Stimulated activated CD4-positive, alpha-beta T cell treated with anti-CD3 and anti-CD28 coated beads, Interleukin-2, amount 100 ng/mL, for 48 hours (primary cell): ENCODE measurements at places on chromosomes 6 and 20.

DNA sequence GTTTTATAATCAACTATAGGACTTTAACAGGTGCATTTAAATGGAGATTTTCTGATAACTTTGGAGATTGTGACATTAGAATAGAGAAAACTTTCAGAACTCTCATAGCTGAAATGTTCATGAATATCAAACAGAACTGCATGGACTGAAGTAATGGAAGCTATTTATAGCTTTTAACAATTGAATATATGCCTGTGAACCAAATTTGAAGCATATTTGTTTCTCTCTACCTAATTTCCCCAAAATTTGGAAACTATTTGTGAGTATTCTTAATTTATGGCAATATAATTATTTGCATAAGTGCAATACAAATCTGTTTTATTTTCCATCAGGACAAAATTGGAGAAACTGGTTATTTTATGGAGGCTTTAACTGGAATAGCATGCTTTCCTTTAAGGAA lies 96.6 kb downstream of the PLG start:
- no peak for DNase-seq

DNA sequence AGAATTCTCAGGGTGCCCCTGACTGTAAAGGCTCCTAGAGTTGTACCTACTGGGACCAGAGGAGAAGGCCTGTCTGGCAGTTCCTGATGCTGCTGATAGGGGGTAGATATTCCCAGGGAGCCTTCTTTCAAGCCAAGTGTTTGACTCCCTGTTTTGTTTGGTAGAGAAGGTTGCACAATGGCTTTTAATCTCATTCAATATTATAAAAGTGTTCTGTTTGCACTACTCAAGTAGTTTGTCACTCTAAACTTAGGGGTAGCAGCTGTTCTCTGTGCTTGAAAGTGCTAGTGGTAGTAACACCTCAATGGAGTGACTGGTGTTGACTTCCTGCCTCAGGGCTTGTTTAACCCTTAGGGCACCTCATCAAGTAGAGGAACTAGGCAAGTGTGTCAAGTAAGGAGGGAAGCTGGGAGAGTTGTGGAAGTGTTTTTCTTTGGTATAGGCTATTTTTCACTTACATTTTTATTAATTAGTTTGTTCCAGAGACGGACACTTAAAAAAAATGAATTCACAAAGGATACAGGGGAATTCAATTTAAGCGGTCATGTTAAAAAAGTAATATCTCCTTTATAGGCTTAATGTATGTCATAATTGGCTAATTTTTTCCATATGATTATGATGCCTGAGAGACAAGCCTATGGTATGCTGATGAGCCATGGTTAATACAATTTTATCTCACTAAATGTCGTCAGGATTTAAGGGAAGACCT lies 38.1 kb downstream of the BICRAL start:
- no peak for DNase-seq

- DNase-seq = no peak
These were observed 28.6 kb downstream of the ORC3 start for GRCh38 chr6:87618531-87618930.

DNA sequence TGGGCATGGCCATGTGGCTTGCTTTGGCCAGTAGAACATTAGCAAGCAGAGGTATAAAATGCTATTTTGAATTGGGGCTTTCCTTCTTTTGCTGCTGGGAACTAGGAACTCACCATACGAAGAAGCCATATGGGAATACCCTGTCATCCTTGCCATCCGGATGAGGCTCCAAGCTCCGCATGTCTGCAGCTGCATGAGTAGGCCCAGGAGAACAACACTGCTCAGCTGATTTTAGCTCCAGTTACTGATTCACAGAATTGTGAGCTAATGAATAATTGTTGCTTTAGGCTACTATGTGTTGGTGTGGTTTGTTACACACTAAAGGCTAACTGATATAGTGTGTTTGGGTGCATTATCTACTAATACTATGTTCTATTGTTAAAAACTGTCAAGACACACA lies 2.7 kb upstream of the PLCB4 start:
- no peak for DNase-seq

DNA sequence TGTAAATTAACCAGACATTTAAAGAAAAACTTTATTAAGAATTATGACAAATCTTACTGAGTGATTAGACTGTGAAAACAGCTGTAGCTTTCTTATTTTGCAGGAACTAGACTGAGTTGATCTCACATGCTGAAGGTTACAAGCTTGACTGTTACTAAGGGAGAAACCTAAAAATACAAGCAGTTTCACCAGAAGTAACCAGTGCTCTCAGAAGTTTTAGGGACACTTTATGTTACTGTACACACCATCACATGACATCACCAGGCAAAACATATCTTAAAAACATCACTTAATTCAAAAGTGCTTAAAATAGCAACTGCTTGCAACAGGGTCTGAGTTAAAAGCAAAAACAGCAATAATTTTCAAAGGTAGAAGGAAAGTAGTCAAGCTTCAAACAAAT lies 5.4 kb downstream of the FBXO30 start:
- DNase-seq = no peak

GRCh38 chr6:45592991-45593390 lies 215.3 kb upstream of the SUPT3H start:
- DNase-seq = no peak

DNA sequence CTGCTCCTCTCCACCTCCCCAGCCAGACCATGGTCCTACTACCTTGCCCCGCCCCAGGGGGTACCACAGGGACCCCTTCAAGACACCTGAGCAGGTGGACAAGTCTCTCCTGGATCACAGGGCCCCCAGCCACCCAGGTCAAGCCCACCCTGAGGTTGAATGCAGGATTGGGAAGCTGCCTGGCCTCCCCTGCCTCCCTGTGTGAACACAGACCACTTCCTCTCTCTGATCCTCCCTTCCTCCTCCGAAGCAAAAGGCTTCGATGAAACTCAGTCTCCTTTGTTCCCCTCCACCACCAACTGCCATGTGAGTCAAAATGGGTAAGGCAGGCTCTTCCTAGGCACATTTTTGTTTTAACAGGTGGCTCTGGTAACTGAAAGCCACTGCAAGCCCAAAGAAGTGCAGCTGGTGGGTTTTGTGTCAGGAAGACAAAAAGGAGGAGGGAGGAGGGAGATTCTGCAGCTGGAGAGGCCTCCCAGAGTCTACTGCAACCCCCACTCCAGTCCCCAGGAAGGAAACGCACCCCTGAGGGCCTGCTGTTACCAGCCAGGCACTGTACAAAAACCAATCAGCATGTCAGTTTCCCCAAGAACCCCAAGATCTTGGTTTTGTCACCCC lies 5.4 kb downstream of the ADA start:
- no peak for DNase-seq

DNA sequence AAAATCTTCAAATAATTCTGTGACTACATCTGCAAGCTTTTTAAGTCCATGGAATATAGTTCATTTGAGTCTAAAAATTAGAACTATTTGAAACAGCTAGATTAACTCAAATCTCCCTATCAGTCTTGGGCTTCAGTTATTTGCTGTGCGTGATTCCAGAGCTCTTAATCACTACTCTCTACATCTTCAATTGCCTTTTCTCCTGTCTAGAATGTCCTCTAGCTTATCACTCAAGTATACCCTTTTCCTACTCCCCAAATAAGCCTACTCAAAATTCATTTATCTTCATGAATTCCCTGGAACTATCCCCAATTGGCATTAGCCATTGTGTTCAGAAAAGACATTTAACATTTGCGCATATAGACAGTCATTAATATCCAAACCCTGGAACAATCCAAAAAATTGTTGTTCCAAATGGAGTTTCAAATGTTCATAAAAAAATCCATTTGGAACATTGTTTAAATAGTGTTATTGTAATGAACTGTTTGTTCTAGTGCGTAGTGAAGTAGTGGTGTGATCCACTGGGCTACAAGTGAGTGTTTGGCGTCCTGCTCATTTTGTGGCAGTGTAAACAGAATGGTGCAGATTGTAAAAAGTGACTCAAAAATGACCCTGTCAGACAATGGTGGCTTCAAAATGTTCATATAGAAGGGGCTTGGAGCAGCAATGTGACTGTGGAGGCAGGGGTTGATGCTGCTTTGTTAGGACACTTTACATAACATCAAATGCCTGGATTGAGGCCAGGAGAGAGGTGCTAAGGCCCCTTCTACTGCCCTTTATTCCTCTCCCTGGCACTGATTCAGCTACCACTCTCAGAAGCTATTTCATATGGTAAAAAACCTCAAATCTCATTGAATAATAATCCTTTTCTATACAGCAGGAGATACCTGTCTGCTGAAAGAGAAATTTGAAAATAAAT lies 122.3 kb downstream of the KIF6 start:
- no peak for DNase-seq

- DNase-seq = peak; percentile 50
These were observed 1.2 kb downstream of the MTCH1 start for GRCh38 chr6:36984581-36985416.

GRCh38 chr6:49499126-49499525 lies 597 bp upstream of the GLYATL3 start:
- DNase-seq = no peak

GRCh38 chr6:112912416-112913101 lies 565.4 kb downstream of the RFPL4B start:
- no peak for DNase-seq

- no peak for DNase-seq
These were observed 959.2 kb downstream of the EPHA7 start for GRCh38 chr6:92460133-92460532.

DNA sequence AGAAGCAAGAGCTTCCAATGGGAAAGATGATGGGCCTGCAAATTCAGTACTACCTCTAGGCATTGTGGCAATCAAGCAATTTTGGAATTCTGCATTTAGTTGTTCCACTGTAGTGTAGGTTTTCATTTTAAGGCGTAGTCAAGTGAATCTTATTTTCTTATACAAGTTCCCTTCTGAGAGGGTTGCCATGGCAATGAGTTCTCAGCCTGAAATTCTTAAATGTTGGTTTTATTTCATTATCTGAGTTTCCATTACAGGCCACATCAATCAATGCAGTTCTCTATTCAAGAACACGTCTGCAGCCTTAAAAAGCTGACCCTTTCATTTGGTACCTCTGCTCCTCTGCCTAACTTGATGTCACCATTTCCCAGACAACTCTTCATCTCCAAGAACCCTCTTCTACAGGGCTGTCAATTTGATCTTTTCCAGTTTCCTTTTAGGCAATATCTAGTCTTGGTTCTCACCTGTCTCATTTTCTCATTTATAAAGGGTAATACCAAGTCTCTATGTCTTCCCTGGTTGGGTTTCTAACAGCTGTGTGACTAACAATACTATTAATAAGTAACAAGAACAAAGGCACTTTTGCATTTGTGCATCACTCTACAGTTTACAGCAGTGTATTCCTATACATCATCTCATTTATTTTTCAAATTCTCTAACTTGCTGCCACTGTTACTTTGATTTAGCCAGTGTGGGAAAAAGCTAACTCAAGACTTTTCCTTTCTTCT lies 898.2 kb upstream of the FLRT3 start:
- DNase-seq = no peak

- no peak for DNase-seq
These were observed 147.3 kb upstream of the BMP5 start for GRCh38 chr6:56022678-56023077.

- DNase-seq = no peak
These were observed 284.4 kb downstream of the ESR1 start for GRCh38 chr6:152091851-152092341.

DNA sequence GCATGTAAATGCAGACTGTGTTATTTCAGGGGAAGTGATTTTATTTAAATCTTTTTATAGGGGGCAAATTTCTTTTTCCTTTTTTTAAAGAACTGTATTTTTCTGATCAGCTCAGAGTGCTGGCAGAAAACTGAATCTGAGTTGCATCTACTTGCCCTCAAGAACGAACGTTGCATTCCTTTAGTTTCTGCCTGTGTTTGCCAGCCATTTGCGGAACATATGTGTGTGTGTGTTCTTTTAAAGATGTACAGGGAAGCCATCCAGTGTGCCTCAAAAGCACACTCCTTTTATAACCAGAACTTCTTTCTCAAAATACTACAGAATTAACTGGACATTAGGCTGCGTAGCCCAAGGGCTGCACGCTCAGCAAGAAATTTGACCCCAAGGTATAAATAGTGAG lies 25.8 kb upstream of the INSM1 start:
- DNase-seq = no peak

DNA sequence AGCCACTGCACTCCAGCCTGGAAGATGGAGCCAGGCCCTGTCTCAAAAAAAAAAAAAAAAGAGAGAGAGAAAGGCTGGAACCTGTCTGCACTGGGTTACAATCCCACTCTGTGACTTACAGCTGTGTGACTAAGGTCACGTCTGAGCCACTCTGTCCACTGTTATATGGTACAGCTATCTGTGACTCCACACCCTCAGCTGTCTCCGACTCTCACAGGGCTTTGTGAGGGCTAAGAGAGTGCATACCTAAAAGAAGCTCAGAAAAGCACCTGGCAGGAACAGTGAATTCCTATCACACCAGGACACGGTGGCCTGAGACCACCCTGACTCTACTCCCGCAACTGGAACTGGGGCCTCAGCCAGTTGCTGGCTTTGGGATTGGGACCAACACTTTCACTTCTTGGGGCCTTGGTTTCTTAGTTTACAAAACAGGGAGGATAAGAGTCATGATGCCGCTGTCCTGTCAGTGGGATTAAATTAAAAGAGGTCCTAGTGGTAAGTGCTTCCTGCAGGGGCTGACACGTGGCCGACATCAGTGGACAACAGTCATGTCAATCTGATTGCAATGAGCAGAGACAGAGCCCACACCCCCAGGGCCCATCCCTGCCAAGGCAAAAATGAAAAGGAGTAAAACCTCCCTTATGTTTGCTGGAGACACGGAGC lies 5.7 kb upstream of the CD93 start:
- DNase-seq = no peak

- DNase-seq = no peak
These were observed 60.2 kb downstream of the MRAP2 start for GRCh38 chr6:84093441-84094435.

- DNase-seq = no peak
These were observed 158.4 kb downstream of the ANKRD60 start for GRCh38 chr20:58069796-58070663.

DNA sequence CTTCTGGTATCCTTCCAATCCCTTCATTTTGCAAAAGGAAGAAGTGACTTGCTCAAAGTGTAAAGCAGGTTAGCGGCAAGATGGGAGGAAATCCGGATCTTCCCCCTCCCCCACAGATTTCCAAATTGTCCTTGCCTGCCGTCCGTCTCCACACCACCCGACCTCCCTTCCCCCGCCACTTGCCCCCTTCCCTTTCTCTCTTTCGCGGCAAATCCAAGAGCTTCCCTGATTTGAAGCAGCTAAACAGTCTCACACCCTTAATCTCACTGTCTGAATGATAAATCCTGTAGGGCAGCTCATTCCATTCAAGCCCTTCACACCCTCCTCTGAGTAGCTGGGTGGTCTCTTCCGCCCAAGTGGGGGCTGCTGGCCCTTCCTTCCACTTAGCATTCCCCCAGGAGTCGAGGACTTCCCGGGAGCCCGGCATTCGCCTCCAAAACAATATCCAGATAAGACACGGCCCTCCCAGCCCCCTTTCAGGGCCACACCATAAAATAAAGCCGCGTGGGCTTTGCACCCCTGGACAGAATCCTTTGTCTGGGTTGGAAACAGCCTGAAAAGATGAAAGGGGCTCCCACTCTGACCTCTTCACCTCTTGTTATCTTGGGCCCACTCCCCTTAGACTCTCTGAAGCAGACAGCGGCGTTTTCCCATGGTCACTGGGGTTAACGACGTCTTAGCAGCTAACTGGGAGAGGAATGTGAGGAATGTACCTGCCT lies 44.0 kb upstream of the PIM1 start:
- no peak for DNase-seq

GRCh38 chr6:13985663-13986325 lies 61.0 kb downstream of the RNF182 start:
- DNase-seq = no peak

GRCh38 chr20:779771-780170 lies 11.5 kb upstream of the SLC52A3 start:
- DNase-seq = no peak

- DNase-seq = no peak
These were observed 178.8 kb downstream of the SCP2D1 start for GRCh38 chr20:18992418-18992817.

- no peak for DNase-seq
These were observed 190.4 kb upstream of the ARG1 start for GRCh38 chr6:131382631-131383030.
